Activated naive CD4-positive, alpha-beta T cell treated with anti-CD3 and anti-CD28 coated beads, Interleukin-2, amount 50 U/mL, for 16 hours (primary cell): ENCODE measurements at places on chromosomes 16 and 17.

DNA sequence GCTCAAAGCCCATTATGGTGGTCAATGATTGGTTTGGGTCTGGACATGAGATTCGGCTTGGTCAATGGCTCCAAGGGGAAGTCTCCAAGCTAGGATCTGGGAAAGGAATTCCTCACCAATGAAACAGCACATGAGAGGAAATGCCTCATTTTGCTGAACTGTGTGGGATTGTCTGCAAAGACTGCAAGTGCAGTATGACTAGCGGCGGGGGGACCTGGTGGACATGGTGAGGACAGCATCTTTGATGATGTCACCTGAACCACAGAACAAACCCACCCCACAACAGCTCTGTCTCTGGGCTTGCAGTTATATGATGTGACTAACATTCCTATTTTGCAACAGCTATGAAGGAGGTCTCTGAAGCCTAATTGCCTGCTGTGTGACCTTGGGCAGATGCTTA lies 50.6 kb upstream of the NKD1 start:
- no peak for DNase-seq

GRCh38 chr16:17515421-17516210 lies 44.9 kb upstream of the XYLT1 start:
- no peak for DNase-seq

DNA sequence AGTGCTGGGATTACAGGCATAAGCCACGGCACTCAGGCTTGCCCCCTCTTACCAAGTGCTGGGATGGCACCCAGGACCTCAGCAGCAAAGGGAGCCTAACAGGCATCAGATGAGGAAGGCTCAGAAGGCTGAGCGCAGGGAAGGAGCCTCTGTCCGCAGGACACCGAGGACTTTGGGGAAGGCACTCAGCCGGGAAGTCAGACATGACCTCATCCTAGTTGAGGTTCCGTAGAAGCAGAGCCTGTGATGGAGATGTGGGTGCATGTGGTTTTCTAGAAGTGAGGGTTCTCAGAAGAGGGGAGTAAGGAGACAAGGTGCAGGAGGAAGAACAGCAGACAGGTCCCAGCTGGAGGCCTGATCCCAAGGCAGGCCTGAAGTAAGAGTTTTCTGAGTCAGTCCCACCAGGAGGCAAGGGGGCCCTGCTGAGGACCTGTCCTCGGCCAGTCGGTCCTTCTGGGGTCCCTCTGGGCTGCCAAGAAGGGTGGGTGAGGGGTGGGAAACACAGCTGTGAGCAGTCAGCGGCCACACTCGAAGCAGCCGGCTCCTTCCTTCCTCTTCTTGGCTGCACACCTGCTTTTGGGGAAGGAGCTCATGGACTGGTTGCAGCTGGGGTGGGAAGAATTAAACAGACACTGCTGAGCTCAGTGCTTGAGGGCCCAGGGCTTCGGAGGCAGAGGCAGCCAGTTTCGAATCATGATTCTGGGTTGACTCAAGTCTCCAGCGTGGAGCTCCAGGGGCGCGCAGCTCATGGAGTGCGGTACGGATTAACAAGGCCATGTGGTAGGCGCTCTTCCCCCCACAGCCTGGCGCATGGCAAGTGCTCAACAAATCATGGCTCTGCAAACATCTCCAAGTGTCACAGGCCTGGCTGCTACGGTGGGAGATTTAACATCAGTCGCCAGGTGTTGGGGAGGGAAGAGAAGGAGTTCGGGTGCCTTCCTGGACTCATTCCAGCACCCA lies 38.9 kb upstream of the SNN start:
- peak; percentile 20 for DNase-seq

GRCh38 chr17:78933959-78934568 lies 8.9 kb upstream of the TIMP2 start:
- DNase-seq: no peak
